ENCODE measurements at places on chromosomes 3 and 15.

- DNase-seq: peak; percentile 42
Observed at GRCh38 chr15:48190932-48191573, 412 bp upstream of the CTXN2 start.

GRCh38 chr15:29668120-29668602 is 154.1 kb downstream of the TJP1 start:
- peak; percentile 76 for DNase-seq

DNA sequence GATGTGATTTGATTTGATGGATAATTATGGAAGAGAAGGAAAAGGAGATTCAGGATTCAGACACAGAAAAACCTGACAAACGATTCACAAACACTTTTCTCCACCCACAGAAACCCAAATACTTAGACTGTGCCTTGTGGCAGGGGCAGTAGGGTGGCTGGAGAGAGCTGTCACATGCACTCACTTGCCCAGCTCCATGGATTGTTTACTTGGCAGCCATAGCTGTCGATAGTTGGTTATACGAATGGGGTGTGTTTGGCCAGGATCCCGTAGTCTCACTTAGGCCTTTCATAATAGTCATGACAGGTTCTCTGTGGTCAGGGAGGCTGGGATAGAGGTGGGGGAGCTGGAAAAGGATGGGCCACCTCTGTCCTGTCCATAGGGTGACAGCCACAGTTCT is 76.9 kb downstream of the CACNA1D start:
- DNase-seq: no peak

GRCh38 chr15:64051093-64051402 is 4.8 kb upstream of the DAPK2 start:
- no peak for DNase-seq

DNA sequence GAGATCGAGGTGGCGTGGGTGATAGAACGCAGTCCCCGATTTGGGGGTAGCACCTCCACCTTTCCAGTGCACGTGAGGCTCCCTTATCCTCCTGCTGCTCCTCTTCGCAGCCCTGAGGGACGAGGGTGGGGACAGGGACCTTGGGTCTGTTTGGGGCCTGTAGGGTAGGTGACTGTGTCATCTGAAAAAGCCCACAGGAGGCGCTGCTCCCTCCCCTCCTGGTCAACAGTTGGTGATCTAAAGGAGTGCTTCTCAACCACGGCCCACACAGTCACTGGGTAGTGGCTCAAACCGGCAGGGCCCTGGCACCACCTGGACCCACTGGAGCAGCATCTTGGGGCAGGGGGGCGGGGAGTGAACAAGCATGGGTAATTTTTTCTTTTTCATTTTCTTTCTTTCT is 7.1 kb downstream of the LRRK1 start:
- peak; percentile 34 for DNase-seq

GRCh38 chr15:92971081-92971480 is 71.0 kb downstream of the CHD2 start:
- DNase-seq: no peak

DNA sequence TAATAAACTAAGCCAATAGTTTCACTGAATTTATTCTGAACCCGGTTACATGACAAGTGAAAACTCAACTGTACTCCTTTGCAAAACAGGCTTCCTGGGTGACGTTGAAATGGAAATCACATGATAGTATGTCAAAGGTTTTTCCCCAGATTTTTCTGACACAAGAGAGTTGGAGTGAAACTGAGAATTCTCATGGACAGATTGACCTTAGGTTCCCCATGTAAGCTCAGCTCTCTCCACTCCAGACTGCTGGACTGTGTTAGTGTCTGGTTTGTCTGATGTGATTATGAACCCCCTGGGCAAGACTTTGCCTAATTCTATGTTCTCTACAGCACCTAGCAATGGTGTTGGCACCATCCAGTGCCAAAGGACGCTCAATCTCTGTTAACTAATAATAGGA is 219.7 kb upstream of the COL8A1 start:
- DNase-seq: no peak

- no peak for DNase-seq
Observed at GRCh38 chr3:9617056-9617455, 32.2 kb upstream of the MTMR14 start.

DNA sequence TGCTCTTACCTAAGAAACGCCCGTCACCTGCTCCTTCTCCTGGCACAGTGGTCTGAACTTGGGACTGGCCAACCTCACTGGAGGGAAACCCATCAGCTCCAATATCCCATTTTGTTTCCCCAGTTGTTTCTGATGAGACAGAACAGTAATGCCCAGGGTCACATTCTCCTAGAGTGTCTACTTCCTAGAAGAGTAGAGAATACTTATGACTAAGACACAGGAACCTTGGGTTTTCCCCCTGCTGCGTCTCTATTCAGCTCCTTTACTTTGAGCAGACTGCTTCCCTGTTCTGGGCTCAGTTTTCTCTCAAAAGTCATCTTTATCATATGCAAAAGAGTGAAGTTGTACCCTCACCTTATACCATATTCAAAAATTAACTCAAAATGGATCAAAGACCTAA is 79.4 kb downstream of the POLR2M start:
- DNase-seq: no peak

GRCh38 chr15:80706161-80706560 is 11.1 kb downstream of the ABHD17C start:
- no peak for DNase-seq

DNA sequence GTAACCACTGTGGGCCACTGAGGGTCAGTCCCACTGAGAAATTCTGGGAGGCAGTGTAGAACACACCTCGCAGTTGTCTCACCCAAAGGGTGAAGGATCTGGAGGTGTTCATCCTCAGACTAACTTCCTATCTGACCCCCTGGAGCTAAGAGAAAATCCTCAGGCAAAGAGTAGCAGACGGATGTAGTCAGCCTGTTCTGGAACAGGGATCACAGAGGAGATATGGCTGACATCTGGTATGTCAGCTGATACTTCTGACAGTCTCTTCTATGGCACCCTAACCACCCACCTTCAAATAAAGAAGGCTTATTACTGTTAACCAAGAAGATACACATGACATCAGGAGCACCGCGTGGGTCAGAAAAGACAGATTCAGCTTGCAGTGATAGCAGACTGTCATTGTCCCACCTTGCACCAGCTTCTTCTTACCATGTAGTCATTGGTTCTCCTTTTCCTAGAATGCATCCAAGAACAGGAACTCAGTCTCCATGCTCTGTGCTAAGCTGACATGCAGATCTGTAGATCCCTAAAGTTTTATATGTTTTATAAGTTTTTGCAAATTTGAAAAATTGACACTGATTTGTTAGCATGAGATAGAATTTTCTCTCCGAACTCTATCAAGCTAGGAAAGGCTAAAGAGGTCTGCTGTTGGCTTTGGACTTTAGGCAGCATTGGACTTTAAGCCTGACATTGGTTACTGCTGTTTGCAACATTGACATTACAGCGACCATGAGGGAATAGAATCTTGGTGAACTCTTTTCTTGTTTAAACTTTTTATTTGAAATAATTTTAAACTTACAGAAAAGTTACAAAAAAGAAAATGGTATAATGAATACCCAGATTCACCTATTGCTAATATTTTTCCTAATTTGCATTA is 60.4 kb downstream of the KBTBD12 start:
- DNase-seq: no peak

DNA sequence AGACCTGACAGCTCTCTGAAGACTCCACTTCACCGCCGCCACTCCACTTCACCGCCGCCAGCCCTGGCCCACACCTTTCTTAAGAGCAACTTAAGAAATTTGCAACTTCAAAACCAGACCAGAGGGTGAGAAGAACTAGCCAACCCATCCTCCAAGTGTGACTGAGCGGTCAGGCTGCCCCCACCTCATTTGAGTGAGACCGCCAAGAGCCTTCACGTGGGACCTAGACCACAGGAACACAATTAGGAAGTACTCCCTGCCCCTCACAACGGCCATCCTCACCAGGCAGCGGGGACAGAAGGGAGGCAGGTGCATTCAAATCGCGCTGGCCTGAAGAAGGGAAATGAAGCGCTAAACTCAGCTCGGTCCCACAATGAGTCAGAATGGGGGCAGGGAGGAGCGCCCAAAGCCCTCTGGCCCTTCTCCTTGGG is 156.8 kb upstream of the BCL6 start:
- DNase-seq: no peak

- no peak for DNase-seq
Observed at GRCh38 chr3:59704292-59704691, 654.5 kb upstream of the CFAP20DC start.

DNA sequence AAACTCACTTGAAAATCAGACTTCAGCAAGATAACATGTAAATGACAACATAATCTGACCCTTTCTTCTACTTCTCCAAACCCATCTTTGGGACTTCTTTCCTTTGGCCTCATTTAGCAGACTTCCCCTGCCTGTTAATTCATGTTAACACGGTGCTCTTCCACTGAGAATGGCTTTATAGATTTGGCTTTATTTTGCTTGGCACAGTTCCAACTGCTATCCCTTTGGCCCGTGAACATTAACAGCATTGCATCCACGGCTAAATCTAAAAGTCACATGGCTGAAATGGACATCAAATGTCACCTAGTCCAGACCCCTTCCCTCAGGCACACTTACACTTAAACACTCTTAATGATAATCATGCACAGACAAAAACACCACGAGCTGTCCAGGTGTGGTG is 3.8 kb downstream of the ZMAT3 start:
- DNase-seq: no peak

DNA sequence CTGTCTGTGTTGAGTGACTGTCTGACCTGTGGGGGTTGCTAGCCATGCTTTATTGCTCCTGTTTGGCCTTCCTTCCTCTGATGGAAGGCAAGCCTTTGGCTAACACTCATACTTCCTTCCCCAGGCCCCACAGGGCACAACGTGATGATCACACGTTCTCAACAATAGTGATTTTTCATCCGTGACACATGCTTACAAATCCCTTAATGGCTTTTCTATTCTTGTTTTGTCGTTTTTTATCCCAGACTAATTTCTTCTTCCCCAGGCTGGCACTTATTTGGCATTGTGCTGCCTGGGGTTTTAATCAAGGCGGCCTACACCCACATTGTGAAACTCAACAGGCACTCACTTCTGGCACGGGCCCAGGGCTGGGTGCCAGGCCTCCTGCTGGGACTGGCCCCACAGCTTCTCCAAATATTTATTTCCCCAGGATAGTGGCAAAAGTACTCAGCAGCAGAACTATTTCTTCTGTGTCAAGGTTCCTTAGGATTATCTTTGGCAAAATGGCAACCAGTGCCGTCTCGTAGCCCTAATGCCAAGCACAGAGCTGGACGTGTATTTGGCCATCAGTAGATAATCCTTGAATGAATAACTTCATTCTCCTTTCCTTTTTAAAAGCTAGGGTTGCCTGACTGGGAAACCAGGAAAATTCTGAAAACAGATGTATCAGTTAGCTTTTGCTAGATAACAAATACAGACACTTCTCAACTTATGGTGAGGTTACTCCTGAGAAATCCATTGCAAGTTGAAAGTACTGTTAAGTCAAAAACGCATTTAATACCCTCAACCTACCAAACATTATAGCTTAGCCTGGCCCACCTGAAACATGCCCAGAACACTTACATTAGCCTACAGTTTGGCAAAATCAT is 30.6 kb downstream of the CMTM7 start:
- peak; percentile 8 for DNase-seq

- no peak for DNase-seq
Observed at GRCh38 chr3:196287090-196287439, 461 bp downstream of the PCYT1A start.

- no peak for DNase-seq
Observed at GRCh38 chr3:135155228-135155627, 360.2 kb downstream of the EPHB1 start.

DNA sequence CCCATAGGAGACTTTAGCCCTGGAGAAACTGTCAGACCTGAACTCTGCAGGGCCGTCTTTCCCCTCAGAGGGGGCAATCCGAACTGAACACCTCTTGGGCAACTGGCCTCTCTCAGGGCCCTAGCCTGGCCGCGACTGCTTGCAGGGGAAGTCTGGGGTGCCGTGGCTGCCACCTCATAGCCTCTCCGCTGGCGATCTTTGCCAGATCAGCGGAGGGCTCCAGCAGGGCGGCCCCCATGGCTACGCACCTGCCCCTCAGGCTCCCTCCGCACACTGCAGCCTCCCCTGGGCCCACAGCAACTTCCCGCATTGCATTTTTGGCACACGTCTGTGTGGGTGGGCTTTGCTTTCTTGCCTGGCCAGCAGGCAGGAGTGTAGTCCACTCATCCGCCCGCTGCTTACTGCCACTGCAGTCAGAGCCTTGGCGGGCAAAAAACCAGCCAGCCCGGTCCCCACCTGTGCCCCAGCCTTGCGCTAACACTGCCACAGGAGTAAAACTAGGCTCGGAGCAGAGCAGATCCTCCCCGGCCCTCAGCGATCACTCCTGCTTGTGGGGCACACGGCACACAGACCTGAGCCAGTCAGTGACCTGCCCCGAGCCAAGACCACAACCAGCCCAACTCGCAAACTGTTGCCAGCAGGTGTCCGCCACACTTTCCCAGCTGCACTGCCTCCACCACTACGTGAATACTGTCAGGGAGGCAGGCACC is 266.8 kb upstream of the CBLB start:
- no peak for DNase-seq

GRCh38 chr3:184491867-184492615 is 69.5 kb upstream of the EPHB3 start:
- DNase-seq: no peak

- no peak for DNase-seq
Observed at GRCh38 chr15:33846862-33847261, 121.4 kb upstream of the CHRM5 start.

DNA sequence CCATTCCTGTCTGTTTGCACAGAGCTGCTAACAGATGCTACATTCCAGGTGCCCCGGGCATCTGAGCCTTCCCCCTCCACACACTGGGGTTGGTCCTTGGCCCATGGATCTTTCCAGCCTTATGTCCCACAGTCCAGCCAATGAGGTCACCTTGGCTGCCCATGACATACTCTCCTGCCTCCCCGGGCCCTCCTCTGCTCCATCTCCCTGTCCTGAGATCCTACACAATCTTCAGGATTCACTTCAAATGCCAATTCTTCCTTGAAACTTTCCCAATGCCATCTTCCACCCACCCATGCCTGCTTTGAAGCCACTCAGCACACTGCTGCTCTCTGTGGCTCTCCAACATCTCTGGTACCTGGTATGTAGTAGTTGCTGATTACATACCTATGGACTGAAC is 4.3 kb downstream of the CHRNA3 start:
- no peak for DNase-seq

DNA sequence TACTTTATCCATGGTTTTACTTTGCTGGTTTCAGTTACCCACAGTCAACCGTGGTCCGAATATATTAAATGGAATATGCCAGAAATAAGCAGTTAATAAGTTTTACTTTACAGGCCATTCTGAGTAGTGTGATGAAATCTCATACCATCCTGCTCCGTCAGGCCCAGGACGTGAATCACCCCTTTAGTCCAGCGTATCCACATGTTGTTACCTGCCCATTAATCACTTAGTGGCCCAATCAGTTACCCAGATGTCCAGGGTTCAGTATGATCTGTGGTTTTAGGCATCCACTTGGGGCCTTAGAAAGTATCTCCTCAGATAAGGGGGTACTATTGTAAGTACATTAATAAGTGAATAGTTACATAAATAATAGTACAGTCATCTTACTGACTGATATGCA is 88.0 kb downstream of the TTBK2 start:
- DNase-seq: no peak

- DNase-seq: no peak
Observed at GRCh38 chr3:143567823-143568222, 280.4 kb downstream of the SLC9A9 start.

Measured in K562 (cell line).